ENCODE measurements at places on chromosomes 12 and 14.

DNA sequence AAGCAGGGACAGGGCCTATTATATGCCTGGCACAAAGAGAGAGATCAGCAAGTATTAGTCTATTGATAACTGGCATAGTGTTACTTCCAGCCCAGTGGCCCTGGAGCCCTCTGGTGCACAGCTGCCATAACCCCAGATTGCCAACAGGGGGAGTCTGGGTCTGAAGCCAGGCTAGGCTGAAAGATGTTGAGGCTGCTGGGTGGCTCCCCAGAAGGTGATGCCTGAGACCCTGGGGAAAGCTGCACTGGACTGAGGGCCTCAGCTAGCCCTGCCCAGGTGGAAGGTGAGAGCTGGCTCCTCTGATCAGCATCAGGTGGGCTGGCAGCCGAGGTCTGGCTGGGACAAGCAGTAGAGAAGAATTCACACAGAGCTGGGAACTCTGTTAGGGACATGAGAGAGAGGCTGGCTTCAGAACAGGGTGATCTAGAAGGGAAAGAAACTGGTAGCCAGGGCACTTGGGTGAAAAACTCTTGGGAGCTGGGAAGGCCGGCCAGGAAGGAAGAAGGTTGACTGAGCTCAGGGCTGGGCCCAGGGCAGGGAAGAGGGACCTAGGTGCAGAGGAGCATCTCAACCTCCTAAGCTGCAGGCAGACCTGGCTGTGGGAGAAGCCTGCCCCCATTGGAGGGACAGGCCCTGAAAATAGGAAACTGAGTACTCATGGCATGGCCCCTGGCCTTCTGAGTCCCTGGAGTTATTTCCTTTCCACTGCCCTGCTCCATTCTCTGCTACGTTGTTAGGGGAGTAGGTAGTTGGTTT lies 3.9 kb downstream of the GZMH start:
- DNase-seq = peak; percentile 37

DNA sequence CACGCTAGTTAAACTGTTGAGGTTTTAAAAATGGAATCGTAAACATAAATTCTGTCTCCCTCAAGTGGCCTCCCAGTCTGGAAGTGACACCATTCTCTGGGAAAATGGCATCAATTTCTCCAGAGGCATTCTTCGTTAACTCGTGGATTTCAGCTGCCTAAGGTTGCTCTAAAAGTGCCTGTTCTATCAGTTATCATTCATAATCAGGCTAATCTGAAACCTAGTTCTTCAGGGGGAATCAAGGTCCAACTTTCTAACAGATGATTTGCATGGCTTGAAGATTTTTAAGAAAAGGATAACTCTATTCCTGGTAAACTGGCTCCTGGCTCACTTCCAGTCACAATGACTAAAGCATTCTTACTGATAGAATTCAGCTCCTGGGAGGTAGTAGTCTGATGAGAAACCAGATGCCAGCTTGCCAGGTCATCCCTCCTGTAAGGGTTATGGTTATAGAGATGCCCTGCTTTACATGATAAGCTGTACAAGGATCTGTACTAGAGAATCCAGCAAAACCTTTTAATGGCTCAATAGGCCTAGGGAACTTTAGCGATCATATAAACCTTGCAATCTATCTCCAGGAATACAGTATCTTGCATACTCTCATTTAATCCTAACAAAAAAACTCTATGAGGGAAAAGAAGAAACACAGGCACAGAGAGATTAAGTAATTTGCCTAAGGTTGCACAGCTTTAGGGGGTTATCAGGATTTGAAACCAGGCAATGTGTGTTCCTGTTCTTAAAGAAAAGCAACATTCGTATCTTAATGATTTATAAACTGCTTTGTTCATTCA lies 1.5 kb downstream of the L3HYPDH start:
- DNase-seq = no peak

GRCh38 chr14:78181270-78181669 lies 11.1 kb downstream of the NRXN3 start:
- DNase-seq = no peak

DNA sequence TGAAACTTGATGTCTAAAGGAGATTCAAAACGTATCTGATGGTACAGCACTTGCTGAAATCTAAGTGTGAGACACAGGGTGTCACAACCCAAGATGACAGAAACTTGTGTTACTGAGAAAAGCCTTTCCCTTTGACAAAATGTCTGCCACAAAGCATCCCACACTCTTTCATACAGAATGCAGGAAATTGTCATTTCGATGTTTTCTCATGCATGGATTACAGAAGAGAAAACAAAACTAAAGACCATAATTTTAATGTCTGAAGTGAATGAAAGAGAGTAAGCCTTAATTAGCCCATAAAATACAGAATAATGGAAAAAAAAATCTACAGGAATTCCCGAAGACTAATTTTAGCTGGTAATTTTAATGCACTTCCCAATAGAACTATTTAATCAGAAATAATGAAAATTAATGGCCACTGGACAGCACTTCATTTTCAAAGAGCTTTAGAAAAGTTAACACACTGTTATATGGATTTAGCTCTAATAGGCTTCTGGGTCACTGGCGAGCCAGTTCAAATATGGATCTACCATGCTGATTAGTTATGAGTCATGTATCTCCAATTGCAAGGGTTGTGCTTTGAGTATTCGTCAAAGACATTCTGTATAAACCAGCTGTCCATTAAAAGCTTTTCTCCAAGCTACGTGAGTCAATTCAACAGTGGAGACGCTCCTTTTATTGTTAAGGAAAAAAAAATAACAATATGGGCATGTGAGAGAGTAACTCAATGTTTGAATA lies 656.7 kb downstream of the SLC16A7 start:
- DNase-seq = no peak

- no peak for DNase-seq
Observed at GRCh38 chr12:4701395-4702190, 18.6 kb upstream of the GALNT8 start.

DNA sequence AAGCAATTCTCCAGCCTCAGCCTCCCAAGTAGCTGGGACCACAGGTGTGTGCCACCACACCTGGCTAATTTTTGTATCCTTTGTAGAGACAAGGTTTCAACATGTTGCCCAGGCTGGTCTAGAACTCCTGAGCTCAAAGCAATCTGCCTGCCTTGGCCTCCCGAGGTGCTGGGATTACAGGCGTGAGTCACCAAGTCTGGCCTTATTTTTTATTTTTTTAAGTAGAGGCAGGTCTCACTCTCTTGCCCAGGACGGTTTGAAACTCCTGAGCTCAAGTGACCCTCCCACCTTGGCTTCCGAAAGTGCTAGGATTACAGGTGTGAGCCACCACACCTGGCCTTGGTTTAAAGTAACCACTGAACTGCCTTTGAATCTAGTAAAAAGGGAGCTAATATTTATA lies 56.8 kb downstream of the SPPL3 start:
- DNase-seq = no peak

DNA sequence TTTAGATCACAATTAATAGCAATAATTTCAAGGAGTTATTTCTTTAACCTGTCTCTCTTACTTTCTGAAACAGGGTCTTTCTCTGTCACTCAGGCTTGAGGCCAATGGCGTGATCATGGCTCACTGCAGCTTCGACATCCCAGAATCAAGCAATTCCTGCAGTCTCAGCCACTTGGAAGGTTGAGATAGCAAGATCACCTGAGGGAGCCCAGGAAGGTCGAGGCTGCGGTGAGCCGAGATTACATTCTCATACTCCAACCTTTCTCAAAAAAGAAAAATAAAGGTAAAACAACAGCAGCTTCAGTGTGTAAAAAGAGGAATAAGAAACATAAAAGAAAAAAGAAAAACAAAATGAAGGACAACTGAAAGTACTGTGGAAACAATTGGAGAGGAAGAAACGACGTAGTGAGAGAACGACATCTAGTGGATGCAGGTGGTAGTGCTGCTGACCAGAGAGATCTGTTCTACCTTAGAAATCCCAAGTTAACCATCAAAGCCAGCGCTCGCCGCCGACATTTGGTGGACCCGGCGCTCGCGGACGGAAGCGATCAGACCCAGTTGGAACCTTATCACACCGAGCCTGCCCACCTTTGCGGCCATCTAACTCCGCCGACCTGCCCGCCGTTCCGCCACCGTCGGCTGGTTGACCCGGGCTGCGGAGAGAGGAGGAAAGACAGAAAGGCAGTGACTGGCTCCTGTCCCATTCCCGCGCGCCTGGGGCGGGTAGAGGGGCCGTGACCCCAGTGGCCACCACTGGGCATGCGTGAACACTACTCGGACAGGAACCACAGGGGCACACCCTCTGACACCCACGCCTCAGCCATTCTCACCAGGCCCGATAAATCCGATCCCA lies 196.1 kb downstream of the ALG10 start:
- DNase-seq = peak; percentile 24

GRCh38 chr12:6532927-6533652 lies 1.2 kb upstream of the GAPDH start:
- DNase-seq = no peak

DNA sequence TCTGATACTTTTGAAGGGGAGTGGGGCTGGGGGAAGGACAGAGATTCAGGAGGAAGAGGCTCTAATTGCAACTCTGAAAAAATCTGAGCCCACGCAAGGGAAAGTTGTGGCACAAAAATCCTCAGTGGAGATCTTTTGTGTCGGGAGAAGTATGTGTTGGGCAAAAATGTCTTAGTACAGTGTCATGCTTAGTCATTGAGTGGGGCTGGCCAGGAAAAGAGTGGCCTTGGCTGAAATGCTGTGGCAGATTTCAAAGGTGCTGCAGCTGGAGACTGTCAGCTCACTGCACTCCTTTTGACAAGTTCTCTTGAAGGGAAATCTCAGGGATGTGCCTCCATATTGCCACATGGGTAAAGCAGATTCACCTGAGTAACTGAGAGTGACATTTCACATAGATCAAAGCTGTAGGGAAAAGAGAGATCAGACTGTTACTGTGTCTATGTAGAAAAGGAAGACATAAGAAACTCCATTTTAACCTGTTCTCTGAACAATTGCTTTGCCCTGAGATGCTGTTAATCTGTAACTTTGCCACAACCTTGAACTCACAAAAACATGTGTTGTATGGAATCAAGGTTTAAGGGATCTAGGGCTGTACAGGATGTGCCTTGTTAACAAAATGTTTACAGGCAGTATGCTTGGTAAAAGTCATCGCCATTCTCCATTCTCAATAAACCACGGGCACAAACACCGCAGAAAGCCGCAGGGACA lies 36.0 kb upstream of the GLIPR1 start:
- DNase-seq = no peak

DNA sequence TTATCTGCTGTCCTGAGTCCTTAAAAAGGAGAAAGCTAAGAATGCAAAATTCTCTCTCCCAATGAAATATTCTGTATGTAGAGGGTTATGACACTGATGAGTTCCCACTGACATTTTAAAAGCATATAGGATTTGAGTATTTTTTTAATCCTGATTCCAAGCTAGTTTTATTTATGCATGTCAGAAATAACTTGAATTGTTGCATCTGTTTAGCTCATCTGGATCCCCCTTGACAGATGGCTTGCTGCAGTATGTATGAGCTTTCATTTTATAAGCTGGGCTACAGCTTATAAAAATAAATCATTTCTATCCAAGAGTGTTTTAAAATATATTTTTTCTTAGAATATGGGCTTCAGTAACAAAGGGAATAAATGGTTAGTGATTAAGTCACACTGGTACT lies 495.3 kb downstream of the NELL2 start:
- DNase-seq = no peak

GRCh38 chr12:116954710-116955381 lies 44.1 kb downstream of the FBXW8 start:
- DNase-seq = no peak

GRCh38 chr12:121295746-121296617 lies 527 bp downstream of the CAMKK2 start:
- DNase-seq = no peak

- no peak for DNase-seq
Observed at GRCh38 chr12:67716817-67717216, 68.3 kb downstream of the DYRK2 start.

DNA sequence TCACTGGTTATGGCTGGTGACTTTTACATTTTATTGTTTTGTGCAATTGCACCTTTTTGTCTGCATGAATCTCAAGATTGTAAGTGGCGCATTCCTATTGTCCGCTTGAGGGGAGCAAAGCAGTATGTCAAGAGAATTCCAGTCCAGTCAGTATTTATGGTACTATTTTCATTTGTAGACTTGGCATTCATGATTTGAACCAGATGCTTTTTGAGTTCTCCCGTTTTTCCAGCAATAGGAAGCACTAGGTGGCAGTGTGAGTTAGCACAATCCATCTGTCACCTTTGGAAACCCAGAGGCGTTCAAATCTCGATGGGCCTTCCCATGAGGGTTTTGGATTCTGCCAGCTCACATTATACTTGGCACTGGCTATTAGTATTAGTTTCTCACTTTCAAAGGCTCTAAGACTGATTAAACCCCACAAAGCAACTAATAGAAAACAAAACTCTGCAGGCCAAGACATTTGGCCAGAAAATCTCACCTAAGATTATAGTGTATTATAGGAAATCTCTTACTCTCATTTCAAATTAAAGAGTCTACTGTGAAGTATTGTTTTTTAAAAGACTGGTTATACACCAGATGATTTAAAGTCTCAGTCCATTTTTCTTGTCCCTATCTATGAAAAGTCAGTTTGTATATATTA lies 2.2 kb downstream of the DACT1 start:
- DNase-seq = no peak

GRCh38 chr14:58061581-58061980 lies 90.4 kb downstream of the ARMH4 start:
- DNase-seq = no peak

DNA sequence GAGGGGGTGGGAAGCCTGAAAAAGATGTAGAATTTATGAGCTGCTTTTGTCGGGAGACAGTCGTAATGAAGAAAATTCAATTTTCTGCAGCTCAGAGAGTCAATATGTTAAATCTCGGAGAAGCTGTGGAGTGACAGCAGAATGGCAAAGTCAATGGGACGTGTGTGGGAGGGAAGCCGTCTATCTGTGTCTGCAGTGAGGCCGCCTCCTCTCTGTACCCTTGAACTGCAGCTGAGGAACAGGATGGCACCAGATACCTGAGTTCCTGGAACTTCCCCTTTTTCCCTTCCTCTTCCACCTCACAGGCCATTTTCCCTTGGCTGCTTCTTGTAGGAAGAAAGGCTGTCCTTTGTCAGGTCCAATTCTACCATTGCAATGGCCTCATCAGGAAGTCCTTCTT lies 9.3 kb upstream of the CALCOCO1 start:
- DNase-seq = no peak

GRCh38 chr12:68772714-68773113 lies 26.7 kb downstream of the SLC35E3 start:
- no peak for DNase-seq

- no peak for DNase-seq
Observed at GRCh38 chr12:76346798-76347420, 1.3 kb downstream of the BBS10 start.

DNA sequence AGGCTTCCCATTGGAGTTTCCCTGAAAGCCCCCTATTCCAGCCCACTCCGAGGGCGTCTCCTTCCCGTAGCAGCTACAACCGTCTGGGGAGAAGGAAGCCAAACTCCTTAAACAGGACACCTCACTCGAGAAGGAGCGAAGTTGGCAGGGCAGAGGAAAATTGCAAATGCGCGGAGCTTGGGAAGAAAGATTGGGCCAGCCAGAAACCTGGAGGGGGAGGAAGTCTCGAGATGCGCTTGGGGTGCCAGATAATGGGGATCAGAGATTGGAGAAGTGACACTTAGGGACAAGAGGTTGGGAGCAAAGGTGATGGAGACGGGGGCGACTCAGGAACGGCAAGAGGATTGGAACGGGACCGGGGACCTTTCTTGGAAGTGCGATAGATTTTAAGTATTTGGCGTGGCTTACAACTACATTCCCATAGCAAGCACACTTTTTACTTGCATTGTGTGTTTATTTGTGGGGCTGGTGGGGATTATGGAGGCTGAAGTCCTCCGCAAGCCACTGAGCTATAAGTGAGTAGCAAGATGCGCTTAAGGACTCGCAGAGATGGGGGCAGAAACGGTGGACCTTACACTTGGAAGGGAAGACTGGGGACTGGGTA lies 926 bp downstream of the HRK start:
- DNase-seq = no peak

Measured in activated T-helper 1 cell treated with Interleukin-2 at 50 U/mL for 16 hours (primary cell).